ENCODE measurements at places on chromosomes 1 and 21.

GRCh38 chr1:97089173-97089572, 367.6 kb downstream of the PTBP2 start:
- DNase-seq: no peak

GRCh38 chr1:216499581-216500272, 76.5 kb upstream of the USH2A start:
- no peak for DNase-seq

GRCh38 chr1:167137332-167137781, 43.5 kb downstream of the STYXL2 start:
- DNase-seq: no peak

DNA sequence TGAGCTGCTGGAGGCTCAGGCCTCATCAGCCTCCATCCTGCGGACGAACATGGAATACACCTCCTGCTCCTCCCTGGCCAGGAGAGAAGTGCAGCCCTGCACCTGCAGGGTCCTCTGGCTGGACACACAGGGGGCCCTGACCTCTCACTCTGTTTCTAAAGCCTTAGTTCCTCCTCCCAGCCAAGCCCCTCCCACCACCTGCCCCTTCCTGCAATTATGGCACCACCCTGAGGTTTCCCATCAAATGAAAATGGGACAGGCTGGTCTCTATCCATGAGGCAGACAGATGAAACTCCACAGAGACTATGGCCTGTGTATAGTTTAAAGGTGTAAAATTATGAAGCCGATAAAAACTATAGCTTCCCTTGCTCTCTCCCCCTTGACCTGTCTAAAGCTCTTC, 42.6 kb downstream of the CACNA1S start:
- DNase-seq: no peak

GRCh38 chr1:48889082-48889481, 112.4 kb upstream of the BEND5 start:
- no peak for DNase-seq

GRCh38 chr1:78096976-78097375, 51.2 kb downstream of the GIPC2 start:
- no peak for DNase-seq

DNA sequence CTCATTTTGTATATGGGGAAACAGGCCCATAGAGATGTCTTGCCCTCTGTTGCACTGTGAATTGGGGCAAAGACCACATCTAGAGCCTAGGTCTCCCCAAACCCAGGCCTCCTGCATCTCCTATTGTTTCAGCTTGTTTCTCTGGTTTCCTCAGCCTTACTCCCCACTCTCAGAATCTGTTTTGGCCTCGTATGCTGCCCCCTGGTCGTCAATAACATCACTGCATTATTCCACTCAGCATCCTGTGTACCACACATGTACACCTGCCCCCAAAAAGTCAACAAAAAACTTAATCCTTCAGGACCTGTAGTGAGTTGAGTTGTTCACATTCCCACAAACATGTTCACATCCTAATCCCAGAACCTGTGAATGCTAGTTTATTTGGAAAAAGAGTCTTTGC, 184.8 kb downstream of the BRINP2 start:
- no peak for DNase-seq

DNA sequence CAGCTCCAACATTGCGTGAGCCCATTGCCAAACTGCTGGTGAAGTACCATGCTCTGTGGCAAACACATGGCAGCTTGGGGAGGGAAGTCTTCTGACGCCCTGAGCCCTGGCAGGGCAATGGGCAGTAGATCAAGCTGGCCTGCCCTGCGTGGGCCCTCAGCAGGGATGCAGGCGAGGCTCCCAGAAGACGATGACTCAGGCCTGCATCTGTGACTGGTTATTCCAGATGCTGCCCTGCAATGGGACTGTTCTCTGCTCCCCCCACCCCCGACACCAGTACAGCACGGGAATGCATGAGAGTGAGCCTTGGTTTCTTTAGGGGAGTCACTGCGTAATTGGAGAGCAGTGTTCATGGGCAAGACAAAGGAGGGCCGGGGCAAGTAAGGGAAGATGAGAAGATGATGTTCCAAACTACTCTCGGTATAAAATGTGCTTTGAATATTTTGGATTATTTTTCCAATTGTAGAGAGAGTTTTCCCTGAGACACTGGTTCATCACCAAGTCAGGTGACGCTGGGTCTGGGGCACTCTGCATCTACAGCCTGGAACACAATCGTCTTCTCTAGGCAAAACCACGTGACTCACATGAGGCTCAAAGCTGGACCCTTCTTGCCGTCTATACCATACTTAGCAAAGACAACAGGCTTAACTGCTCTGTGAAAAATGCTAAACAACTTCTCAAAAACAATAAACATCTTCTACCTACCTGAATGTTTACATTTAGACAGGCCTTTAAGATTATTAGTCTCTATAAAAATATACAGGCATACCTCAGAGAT, 9.0 kb upstream of the C1orf198 start:
- no peak for DNase-seq

GRCh38 chr1:204830747-204831146, 39.9 kb upstream of the NFASC start:
- DNase-seq: no peak

DNA sequence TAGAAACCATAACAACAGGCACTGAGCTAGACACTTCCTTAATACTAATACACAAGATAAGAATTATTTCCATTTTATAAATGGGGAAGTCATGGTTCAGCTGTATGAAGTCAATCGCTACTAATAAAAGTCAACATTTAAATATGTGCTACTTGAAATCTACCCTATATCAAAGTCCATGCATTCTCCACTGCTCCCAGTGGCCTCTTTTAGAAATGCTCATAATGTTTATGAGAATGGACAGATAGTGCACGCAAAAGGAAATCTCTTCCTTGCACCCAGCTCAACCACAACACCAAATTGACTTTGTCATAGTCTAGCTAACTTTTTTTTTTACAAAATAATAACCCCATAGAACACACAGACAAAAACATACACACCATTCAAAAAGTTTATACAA, 281.7 kb upstream of the CXADR start:
- no peak for DNase-seq

DNA sequence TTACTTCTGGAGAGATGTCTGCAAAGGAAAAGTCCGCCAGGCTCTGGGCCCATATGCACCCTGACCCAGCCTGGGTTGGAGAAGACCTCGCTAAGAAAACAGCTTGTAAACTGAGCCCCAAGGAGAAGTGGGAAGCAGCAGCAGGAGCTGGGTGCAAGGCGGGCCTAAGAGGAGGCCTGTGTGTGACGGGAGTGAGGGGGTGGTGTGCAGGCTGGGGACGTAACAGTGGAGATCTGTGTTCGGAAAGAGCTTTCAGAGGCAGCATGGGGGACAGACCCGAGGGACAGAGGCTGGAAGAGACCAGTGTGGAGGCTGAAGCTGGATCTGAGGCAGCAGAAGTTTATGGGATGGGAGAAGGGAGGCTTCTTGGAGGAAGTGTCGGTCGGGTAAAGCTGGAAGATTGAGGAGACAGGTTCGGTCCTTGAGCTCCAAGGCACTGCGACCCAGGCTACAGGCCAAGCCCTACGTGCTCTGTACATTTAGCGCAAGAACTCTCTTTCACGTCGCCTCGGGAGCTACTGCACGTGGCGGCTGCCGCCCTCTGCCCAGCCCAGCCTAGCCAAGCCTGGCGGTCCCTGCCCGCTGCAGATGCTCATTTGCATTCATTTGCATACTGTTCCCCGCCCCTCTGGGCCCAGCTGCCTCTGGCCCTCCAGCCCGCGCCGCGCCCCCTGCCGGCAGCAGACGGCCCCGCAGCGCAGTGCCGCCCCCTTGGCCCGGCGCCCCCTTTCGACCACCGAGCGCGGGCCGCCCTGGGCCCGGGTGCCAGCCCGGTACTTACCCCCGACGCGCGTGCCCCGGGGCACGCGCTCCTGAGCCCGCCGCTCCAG, 6.3 kb downstream of the HPCA start:
- no peak for DNase-seq

- no peak for DNase-seq
These were observed 397.1 kb upstream of the VAMP3 start for GRCh38 chr1:7373876-7374562.

- no peak for DNase-seq
These were observed at the start of gene AK5 for GRCh38 chr1:77281491-77282186. AK5 (plus strand) TSS chr1:77282019; CDS start chr1:77282314, 295 bp downstream.

DNA sequence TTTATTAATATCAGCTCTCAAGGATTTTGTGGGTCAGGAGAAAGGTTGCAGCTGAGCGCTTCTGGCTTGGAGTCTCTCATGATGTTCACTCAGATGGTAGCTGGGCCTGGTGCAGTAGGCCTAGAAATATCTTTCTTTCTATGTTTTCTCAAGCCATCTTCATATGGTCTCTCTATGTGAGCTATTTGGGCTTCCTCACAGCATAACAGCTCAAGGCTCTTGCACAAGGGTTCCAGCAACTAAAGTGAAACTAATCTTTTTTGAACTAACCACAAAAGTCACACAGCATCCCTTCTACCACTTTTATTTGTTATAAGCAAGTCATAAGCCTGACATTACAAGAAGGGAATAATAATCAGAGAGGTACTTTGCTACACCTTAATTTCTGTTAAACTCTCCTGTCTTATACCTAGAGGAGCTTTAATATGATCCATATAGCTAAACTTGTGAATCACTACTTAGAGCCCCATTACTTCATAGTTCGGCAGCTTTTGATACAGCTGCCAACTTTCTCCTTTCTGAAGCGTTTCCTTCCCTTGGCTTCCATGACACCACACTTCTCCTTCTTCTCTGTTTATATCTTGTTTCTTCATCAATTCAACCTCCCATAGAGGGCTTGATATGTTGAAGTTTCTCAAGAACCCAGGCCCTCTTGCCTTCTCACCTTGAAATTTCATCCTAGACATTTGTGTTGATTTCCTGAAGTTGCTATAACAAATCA, 720.2 kb downstream of the LTN1 start:
- no peak for DNase-seq

DNA sequence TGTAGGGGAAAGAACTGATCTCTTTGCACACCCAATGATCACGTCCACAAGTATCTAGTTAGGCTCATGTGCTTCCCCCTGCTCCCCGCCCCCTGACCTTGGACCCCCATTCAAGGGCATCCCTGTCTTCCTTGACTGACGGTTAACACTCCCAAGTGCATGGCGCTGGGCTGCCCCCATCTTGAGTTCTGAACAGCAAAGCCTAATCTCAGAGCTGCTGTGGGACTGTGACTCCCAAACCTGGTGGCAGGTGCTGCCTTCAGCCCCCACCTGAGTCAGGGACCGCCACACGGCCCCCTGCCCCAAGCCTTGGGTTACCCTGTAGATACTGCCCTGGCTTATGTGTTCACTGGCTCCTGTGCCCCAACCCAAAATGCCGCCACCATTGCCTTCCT, 925 bp downstream of the TNNI1 start:
- DNase-seq: no peak

GRCh38 chr1:223617323-223618070, 48.0 kb downstream of the CAPN8 start:
- DNase-seq: no peak

- no peak for DNase-seq
These were observed 89.9 kb downstream of the SLC44A5 start for GRCh38 chr1:75520862-75521475.

- DNase-seq: no peak
These were observed 298.7 kb downstream of the NPHP4 start for GRCh38 chr1:5693568-5693967.

- no peak for DNase-seq
These were observed 40.8 kb upstream of the TMPRSS2 start for GRCh38 chr21:41548781-41549180.

- no peak for DNase-seq
These were observed 91.8 kb upstream of the NGF start for GRCh38 chr1:115429884-115430283.

GRCh38 chr1:205275133-205275532, 46.4 kb downstream of the NUAK2 start:
- DNase-seq: no peak

- DNase-seq: no peak
These were observed 94.1 kb upstream of the KLHDC7A start for GRCh38 chr1:18386591-18386990.

GRCh38 chr1:65759516-65759915, 33.2 kb upstream of the PDE4B start:
- DNase-seq: no peak

- DNase-seq: no peak
These were observed 57.5 kb upstream of the IL12RB2 start for GRCh38 chr1:67250051-67250653.

DNA sequence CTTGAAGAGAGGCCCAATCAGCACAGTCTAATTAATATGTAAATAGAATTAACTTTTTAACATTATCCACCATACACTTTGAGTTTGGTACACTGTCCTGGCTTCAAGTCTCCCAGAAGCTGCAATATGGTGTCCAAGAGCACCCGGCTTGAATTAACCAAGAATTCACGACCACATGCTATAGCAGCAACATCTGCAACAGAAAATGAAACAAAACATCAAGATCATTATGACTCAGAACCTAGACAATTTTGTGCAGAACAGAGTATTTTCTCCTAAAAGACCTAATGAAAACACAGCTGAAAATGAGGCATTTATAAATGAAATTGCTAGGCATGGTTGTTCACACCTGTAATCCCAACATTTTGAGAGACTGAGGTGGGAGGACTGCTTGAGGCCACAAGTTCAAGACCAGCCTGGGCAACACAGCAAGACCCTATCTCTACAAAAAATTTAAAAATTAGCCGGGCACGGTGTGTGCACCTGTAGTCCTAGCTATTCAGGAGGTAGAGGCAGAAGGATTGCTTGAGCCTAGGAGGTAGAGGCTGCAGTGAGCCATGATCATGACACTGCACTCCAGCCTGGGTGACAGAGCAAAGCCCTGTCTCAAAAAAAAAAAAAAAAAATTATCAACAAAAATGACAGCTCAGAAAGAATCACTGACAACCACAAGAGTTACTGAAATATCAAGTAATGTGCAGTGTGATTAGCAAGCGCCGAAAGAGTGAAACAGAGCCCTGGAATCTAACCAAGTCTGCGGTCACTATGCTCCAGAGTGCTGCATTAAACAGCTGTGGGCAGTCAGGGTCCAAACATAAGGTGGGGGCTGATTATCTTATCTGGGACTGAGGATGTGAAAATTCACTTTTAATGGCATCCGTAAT, 45.3 kb downstream of the HSF2BP start:
- no peak for DNase-seq

DNA sequence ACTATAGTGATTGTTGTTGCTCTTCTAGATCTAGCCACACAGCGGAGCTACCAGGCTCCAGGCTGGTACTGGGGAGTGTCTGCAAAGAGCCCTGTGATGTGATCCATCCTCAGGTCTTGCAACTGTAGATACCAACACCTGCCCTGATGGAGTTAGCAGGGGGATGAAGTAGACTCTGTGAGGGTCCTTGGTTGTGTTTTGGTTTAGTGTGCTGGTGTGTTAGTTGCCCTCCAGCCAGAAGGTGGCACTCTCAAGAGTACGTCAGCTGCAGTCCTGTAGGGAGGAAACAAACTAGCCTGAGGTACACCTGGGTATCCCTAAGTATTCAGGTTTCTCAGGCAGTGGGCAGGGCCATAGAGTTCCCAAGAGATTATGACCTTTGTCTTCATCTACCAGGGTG, 81.2 kb upstream of the TMPRSS2 start:
- DNase-seq: no peak

- no peak for DNase-seq
These were observed 24.1 kb downstream of the TNNT2 start for GRCh38 chr1:201353186-201353940.

DNA sequence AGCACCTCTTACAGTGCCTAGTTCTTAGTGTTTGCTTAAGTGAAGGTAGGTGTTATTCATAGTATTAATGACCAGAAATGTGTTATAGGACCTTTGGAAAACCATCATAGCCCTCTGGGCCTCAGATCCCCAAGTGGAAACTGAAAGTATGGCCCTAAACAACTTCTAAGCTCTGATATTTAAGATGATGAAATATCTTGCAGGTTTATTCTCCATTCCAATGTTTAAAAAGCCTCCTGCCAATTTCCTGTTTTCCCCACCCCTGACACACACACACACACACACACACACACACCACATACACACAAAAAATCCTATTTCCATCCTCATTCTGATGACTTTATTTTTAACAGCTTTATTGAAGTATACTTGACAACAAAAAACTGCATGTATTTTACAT, 108.2 kb downstream of the DIRAS3 start:
- no peak for DNase-seq

Measured in SHP77 treated with DMSO at 0.1 percent for 48 hours (cell line).